ENCODE measurements at places on chromosomes 5 and 9.

GRCh38 chr5:34959323-34959722 lies 30.0 kb downstream of the DNAJC21 start:
- no peak for DNase-seq

GRCh38 chr9:89544279-89544661 lies 46.4 kb upstream of the SEMA4D start:
- no peak for DNase-seq

GRCh38 chr9:108443019-108443633 lies 412.7 kb downstream of the ACTL7B start:
- DNase-seq: no peak

DNA sequence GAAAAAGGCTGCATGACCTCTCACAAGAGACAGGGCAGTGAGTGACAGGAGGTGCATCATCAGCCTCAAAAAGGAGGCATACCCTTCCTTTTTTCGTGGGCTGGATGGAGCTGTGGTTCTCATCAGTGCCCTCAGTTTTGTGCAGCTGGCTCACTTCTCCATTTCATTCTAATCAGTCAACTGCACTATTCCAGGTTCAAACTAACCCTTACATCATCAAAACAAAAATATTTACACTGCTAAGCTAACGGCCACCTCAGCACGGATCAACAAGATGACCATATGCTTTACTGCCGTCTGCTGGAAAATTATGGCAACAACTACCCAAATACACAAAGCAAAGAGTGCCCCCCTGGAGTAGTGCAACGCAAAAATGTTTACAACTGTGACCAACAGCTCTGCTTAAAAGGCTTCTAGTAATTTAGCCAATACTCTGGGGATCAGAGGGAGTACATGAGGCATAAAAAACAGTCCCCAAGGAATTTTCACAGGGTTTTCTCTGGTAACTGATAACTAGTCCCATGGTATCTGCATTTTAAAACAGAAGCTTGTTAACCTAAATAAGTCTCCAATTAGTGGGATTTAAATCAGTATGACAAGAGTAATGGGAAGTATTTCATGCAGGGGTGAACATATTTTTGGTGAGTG lies 10.8 kb downstream of the KCNV2 start:
- no peak for DNase-seq

- DNase-seq: no peak
These were observed 14.1 kb downstream of the KCNT1 start for GRCh38 chr9:135716045-135716444.

GRCh38 chr9:95091601-95092261 lies 225.8 kb downstream of the FANCC start:
- DNase-seq: no peak

- DNase-seq: no peak
These were observed 99.8 kb downstream of the ESM1 start for GRCh38 chr5:54885636-54886035.

DNA sequence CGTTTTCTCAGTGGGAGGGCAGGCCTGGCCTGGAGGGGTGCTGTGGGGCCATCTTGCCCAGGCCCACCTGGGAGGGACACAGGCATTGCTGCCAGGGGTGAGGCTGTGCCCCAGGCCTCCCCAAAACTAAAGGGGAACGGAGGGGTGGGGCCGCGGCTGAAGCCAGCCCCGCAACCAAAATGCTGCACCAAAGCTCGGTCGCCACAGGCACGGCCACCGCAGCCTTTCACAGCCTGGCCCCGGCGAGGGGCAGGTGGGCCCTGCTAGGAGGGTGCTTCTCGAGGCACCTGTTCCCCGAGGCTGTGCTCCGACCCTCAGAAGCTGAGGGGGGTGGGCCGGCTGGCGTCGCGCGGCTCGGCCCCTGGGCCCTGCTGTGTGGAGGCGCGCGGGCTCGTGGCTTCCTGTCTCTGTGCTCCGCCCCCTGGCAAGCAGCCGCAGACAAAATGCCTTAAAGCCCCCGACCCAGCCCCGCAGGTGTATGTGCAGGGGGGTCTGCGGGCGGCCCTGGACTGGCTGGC lies 57.6 kb downstream of the JAK2 start:
- no peak for DNase-seq

- no peak for DNase-seq
These were observed 1942.4 kb upstream of the WWC1 start for GRCh38 chr5:166349046-166349445.

DNA sequence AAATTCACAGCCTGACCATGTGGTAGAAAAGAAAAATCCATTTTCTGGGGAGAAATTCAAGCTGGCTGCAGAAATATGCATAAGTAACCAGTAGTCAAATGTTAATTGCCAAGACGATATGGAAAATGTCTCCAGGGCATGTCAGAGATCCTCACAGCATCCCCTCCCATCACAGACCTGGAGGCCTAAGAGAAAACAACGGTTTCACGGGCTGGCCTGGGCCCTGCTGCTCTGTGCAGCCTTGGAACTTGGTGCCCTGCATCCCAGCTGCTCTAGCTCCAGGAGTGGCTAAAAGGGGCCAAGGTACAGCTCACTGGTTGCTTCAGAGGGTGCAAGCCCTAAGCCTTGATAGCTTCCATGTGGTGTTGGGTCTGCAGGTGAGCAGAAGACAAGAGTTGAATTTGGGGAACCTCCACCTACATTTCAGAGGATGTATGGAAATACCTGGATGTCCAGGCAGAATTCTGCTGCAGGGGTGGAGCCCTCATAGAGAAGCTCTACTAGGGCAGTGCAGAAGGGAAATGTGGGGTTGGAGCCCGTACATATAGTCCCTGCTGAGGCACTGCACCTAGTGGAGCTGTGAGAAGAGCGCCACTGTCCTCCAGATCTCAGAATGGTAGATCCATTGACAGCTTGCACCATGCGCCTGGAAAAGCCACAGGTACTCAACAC lies 49.7 kb downstream of the PTBP3 start:
- DNase-seq: no peak

GRCh38 chr5:122311961-122312590 lies at the start of gene SNCAIP:
Gene SNCAIP, plus strand, starts transcription at chr5:122312237. Its CDS starts 78,898 bp downstream, at chr5:122391135.
- peak; percentile 43 for DNase-seq

- DNase-seq: no peak
These were observed 26.2 kb downstream of the SHB start for GRCh38 chr9:38042626-38043357.

DNA sequence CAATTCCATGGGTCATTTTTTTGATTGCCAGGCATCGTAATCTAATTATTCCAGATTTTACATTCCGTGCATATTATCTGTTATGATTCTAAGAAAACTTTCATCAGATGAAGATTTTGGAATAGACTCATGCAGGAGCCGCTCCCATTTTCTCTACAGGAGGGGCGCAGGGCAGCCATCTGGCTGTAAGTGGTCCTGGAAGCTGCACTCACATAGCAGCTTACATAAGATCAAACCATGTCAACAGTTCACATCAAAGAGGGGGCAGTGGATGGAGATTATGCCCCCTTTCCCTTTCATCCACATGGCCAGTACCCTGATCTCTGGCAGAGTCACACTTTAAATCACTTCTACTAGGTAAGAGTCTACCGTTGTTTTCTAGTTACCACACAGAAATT lies 73.3 kb upstream of the PCA3 start:
- DNase-seq: no peak

GRCh38 chr5:167720259-167720658 lies 571.2 kb upstream of the WWC1 start:
- DNase-seq: no peak

GRCh38 chr5:4205398-4205797 lies 609.8 kb downstream of the IRX1 start:
- no peak for DNase-seq

DNA sequence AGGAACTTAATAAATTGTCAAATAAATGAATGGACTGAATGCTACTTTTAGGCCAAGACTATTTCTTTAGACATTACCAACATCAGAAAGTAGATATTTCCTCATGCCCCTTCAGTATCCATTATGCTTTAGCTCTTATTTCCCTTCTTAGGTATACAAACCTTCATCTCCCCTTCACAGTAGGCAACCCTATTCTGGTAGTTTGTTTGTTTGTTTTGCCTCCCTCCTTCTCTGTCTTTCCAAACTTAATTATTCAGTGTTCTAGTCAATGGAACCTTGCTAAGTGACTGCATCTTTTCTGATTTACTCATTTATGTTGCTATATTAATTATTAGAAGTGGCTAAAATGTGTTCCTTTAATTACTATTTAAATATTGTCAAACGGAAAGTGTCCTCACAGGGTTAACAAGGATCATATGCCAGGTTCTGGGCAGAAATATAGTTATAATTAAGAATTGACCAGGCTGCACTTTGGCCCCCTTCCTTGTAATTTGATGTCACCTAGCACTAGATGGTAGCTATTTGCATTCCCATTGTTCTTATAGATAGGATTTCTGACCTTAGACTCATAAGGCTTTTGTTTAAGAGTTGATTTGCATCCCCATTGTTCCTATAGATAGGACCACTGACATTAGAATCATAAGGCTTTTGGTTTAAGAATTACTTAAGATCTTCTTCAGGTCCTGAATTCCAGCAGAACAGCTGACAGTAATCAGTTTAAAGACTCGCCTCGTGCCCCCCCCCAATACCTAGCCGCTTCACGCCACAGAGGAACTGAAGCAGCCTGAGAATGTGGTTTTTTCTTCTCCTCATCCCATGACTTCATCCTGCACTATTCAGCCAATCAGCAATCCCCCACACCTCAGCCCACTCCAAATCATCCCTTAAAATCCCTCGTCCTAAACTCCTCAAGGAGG lies 84.4 kb upstream of the NUDT12 start:
- DNase-seq: no peak

DNA sequence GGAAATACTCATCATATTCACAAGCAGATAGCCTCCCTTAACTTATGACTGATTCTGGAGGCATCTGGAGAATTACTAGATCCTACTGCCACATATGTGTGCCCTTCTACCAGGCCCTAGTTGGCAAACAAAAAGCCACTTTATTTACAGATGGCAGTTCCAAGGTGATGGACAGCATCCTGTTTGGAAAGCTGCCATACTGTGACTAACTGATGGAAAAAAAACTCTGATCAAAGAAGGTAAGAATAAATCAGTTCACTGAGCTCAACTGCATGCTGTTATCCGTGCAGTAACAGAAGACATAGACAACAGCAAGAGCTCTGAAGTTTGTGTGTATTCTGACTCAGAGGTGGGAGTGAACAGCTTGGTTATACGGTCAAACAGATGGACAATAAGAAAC lies 279.8 kb upstream of the POU5F2 start:
- DNase-seq: no peak

DNA sequence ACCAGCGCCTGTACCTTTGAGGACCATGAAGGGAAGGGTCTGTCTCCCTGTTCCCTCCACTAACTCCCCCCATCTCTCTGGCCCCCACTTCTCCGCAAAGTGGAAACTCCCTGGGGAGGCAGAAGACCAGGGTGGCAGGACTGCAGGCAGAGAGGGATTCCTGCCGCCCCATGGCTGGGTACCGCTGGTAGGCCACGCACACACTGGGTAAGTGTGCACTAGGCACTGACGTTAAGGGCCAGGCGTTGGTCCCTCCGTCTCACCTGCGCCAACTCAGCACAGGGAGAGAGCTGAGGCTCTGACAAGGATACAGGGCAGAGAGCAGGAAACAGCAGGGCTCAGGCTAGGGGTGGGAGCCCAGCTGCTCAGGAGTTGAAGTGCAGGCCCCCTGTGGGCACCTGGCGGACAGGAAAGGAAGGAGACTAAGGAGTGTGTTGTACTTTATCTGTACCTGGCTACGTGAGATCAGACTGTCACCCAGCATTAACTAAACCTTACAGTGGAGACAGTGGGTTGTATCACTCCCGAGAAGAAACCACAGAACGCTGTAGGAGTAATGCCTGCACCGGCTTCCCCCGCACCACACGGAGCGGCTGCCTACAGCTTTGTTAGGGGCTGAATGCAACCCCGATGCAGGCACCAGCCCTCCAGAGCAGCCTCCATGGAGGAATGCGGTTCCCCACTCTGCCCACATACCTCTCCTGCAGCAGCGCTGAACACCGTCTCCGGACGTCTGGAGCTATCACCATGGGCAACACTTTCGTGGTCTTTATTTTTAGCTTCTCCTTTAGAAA lies 34.2 kb upstream of the CLPTM1L start:
- no peak for DNase-seq

- DNase-seq: peak; percentile 31
These were observed 12.5 kb upstream of the PARP8 start for GRCh38 chr5:50653946-50654345.

DNA sequence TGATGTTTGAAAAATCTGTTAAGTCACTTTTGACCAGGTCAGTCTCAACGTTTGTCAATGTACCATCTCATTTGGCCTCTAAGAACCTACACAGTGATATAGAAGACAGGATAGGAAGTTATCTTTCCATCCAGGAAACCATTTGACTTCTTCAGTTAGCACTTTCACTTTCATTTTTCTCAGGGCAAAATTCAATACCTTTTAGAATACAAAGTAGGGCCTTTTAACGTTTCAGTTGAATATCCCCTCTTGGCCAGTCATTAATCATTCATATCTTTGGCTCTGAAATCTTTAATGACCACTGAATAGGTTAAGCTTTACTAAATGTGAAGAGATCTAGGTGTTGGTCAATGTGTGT lies 101.1 kb upstream of the GNAQ start:
- DNase-seq: no peak

DNA sequence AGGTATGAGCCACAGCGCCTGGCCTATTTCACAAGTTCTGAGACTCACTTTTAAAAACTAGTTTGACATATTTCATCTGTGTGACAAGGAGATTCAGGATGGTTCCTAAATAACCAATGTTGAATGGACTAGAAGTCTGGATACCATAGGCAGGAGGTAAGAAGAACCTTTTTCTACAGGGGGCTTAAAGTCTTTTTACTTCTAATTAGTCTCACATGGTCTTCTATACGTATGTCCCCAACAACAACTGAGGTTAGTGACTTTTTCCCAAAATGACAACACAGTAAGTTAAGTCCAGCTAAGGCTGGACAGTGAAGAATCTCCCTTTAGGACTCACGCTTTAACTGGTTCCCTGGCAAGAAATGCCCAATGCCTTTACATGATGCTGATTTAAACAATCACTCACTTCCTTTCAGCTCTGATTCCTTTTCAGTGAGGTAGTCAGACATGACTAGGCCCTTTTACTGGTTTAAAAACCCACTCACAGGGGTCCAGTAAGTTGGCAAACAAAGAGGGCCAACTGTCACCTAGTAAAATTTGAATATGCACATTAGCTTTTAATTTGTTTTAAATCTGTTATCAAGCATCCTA lies 12.1 kb upstream of the HAUS6 start:
- DNase-seq: no peak

- DNase-seq: no peak
These were observed 17.8 kb downstream of the FBXO38 start for GRCh38 chr5:148401604-148402003.

- no peak for DNase-seq
These were observed 19.0 kb upstream of the LHFPL2 start for GRCh38 chr5:78667461-78668103.

All from transverse colon (tissue), 4 donors.